Renal cortex interstitium (tissue), 15 donors: ENCODE measurements at places on chromosomes 4 and X. TPM values are rescaled to one million over a fixed set of nuclear protein-coding genes. Genes with fewer than 3 reads are reported as not detected.

Gene MXRA5
- 15.5 TPM for polyA plus RNA-seq

Gene CENPU
- 49.2 TPM for polyA plus RNA-seq

Gene SHROOM4
- 23.1 TPM for polyA plus RNA-seq

Gene SHISA3
- polyA plus RNA-seq = 114 TPM

Gene MAB21L2
- not detected for polyA plus RNA-seq

Gene TEX11
- 0.20 TPM for polyA plus RNA-seq

Gene HTRA3
- polyA plus RNA-seq = 13.1 TPM

Gene BEX1
- 63.7 TPM for polyA plus RNA-seq

Gene SMR3B
- polyA plus RNA-seq = not detected

Gene PDCL2
- polyA plus RNA-seq = not detected

Gene EVC2
- 9.4 TPM for polyA plus RNA-seq

GRCh38 chr4:148442832-148443511 is 758 bp upstream of the NR3C2 start:
- DNase-seq = no peak

DNA sequence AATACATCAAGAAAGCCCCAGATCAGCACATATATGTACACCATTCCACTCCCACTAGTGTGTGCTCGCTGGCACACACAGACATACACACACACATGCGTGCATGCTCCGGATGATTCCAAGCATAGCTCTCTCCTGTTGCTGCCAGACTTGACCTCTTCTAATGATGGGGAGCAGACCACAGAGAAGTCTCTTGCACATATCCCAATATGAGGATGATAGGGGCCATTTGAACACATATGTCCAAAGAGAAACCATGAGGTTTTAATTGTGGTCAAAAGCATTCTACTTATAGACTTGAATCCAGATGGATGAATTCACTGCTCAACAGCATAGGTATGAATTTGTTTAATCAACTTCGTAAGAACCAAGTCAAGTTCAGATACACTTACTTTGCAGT is 214.9 kb downstream of the AFF2 start:
- DNase-seq = no peak

DNA sequence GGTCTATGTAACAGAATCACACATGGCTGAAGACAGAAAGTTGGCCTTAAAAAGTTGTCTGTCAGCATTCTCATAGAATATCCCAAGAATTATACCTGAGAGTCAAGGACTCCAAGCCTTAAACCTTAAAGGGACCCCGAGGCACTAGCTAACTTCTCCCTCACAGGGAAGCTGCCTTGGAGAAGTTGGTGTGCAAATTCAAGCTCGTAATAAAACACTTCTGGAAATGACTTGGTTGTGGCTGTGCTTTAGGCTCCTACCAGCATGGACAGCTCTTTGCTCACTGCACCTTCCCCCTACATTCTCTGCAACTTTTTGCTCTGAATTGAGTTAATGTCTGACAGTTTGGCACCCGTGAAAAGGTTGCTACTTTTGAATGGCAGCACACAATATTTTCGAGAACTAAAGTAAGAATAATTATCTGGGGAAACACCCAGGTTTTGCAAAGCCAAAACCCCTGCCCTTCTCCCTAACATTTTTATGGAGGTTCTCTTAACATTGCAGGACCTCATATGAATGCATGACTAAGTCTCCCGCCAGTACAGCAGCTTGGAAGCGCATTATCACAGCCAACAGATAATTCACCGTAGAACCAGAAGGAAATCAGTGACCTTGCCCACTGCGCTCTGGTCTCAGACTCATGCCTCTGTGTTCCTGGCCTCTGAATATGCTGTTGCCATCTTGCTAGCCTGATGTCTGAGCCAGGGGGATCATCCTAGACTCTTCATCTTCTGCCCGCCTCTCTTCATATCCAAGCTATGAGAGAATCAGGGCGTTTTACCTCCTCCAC is 91.0 kb downstream of the MGST2 start:
- DNase-seq = no peak

- no peak for DNase-seq
Observed at GRCh38 chrX:6909396-6909795, 238.1 kb upstream of the STS start.

DNA sequence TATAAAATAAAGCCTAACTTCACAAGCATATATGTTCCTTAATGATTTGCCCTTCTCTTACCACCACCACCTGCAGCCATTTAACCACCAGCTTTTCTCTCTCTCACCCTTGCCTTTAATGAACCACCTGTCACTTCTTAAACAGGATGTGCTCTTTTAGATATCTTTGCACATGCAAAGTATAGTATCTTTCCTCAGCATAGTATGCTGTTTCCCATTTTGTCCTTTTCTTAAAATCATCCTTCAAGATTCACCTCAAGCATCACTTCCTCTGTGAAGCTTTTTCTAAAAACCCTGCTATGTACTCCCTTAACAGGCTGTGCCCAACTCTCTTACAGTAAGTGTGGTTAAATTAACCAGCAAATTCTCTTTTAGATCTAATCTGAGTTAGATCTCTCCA is 8.2 kb upstream of the CNOT6L start:
- no peak for DNase-seq

DNA sequence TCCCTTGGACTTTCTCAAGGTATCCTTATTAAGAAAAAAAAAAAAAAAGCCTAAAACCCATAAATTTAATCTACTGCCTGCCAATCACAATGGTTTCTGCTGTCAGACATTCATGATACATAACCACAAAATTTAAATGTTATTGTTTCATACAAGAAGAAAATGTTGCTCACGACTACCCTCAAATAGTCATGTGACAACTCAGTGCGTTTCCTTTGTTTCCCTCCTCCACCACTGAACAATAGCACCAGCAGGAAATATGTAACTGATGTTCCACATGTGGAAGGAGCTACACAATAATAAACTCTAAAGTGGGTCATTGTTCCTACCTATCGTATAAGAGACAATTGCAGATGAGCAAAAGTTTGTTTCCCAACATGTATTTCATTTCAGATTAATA is 244.1 kb upstream of the EDNRA start:
- DNase-seq = no peak

DNA sequence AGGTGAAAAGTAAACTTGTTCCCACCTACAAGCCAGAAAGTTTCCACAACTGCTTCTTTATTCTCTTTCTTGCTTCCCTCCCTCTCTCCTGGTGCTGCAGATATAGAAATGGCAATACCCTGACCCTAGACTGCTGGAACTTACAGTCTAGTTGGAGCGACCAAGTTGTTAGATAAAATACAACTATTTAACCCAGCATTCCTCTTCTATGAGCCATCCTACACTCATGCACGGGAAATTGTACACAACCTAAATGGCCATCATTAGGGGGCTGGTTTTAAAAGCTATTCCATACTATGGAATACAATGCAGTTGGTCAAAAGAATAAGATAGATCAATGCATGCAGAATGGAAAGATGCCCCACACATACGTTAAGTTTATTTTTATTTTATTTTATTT is 41.1 kb downstream of the PJA1 start:
- DNase-seq = no peak

DNA sequence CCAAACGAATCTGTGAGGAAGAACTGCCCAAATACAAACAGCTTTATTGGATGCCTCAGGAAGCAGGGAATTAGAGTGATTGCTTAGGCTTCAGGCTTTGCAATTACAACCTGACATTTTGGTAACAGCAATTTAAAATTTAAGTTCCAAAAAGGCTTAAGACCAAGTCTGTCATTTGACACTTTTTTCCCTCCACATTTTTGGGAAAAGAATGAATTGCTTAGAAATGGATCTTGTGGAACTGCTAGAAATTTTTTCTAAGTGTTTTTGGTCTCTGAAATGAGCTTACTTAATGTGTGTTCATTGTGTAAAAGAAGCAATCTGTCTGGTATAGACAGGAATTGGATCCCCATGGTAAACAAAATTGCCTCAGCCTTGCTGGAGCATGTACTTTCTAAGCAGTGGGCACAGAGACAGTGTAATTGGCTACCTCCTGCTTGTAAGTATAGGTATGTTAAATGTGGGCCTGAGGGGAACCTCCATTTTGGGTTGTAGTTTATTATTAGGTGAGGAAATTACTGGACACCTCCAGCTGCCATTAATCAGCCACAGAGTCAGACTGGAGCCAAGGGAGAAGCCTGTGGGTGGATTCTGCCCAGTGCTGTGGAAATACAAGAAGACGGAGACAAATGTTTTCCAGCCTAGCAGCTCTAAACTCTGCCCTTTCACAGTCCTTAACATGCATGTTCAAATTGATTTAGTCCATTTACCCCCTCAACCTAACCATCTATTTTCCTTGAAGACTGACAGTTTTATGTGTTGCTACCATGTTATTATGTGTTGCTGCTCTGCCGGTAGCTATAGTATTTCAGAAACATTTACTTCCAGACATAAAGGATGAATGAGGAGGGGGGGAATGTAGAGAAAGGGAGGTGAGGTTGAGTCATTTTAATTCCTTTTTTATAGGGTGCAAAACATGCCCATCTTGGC is 473.0 kb downstream of the SPRY1 start:
- no peak for DNase-seq

- no peak for DNase-seq
Observed at GRCh38 chr4:158940271-158940670, 162.6 kb upstream of the RAPGEF2 start.

DNA sequence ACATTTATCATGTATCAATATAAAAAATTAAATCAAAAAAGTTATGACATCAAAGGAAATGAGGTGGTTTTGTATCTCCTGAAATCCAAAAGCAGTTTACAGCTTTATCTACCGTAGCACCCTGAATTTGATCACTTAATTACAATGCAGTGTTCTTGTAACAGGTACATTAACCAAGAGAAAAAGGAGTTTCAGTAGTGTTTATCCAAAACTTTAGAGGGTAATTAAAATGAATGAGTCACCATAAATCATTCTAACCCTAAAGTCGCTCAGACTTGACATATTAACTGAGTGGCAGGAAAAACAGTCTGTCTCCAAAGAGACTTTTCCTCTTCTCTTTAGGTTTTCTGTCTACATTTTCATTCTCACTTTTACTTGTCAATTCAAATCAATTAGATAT is 907.6 kb upstream of the EPHA5 start:
- peak; percentile 24 for DNase-seq

GRCh38 chr4:99029852-99030251 is 34.3 kb downstream of the METAP1 start:
- no peak for DNase-seq

DNA sequence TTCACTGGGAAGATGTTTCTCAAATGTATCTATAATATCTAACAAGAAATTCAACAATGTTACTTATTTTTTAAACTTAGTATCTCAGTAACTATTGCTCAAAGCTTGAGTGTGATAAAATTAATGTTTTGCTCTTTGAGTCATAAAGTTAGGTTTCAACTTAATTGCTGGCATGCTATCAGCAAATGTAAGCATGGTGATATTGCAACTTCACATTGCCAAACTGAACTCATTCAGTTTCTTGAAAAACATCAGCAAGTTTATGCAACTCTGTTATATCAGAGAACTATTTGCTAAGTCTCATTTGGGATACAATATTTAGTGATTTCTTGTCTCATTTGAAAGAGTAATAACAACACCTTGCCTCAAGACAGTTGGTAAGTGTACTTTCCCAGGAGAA is 91.2 kb upstream of the KLF3 start:
- DNase-seq = no peak

GRCh38 chrX:46255046-46255445 is 290.2 kb downstream of the ZNF674 start:
- no peak for DNase-seq

GRCh38 chr4:85475631-85476233 is 782 bp downstream of the ARHGAP24 start:
- no peak for DNase-seq

DNA sequence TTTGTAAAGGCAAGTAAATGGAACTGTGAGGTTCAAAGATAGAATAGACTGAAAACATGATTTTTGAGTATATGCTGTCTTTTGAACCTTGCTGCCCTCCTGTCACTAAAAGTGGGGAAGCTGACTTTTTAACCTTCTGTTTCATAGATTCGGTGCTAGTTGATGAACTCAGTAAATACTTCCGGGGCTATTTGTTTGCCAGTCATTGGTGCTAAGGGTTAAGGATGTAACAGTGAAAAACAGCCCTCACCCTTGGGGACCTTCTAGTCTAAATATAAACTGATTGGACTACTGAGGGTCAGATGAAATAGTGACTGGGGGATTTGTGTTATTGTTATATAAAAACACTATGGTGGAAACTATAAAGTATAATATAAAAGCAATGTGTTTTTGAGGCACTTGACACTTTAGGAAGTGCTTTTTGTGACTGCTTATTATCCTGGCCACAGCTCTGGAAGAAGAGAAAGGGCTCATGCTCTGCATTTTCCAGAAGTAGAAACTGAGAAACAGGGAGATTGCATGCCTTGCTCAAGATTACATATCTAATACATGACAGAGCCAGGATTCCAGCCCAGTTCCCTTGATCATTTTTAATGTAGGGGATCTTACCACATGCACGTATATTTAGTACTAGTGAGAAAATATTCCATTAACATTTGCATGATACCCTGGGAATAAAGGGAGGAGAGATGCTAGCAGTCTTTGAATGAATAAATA is 3.9 kb downstream of the BST1 start:
- no peak for DNase-seq

GRCh38 chr4:24382381-24382780 is 202.0 kb downstream of the DHX15 start:
- no peak for DNase-seq

DNA sequence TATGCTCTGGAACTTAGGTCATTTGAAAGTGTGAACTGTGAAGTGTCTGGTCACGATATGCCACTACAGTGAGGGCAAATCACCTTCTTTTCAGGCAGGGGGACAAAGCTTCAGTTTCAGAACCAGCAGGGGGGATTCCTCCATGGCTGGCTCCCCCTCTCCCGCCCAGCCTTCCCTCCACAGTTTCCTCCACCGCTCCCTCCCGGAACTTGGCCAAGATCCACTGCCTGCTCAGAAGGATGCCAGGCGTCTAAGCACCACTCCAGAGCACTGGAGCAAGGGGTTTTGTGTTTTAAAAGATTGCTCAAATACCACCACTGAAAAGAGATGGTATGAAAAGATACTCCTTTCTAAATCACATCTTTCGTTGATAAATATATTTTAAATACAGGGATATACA is 126.9 kb downstream of the ELOVL6 start:
- DNase-seq = no peak

- DNase-seq = no peak
Observed at GRCh38 chrX:31070057-31070468, 1.8 kb downstream of the FTHL17 start.

DNA sequence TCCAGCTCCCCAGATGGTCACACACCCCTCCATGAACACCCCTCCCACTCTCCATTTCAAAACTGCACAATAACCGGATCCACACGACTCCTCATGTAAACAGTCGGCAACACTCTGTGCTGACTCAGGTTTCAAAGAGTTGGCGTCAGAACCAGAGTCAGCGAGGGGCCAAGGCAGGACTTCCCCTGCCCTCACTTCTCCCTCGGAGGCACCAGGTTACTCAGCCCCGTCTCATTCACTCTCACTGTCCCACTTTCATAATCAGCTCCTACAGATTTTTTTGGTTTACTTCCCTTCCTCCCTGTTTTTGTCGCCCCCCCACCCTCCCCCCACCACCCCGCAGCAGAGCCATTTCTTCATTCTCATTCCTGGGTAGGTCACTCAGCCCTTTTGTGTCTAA is 2.7 kb upstream of the TIMP1 start:
- DNase-seq = no peak

- no peak for DNase-seq
Observed at GRCh38 chr4:56465599-56466295, 1.7 kb upstream of the SRP72 start.
